NCI-H2227 treated with DMSO at 0.1 percent for 48 hours (cell line): ENCODE measurements at places on chromosomes 13 and 19.

- DNase-seq: no peak
These were observed 113.6 kb downstream of the NBEA start for GRCh38 chr13:35055705-35056104.

DNA sequence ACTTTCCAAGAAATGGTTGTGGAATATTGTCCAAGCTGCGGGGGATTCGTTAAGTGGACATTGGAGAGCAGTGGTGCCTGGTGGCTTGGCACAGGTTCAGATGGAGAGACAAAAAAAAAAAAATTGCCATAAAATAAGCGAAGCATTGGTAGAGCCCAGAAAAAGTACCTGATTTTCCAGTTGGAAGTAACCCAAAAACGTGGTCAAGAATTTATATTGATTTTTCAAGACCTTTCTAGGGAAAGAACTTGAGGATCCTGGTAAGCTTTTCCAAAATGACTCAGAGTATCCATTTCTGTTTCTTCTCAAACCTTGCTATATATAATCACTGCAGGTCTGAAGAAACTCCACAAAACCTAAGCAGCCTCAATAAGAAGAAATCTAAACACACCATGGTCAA, 94.6 kb downstream of the ING1 start:
- no peak for DNase-seq

GRCh38 chr13:108915095-108915633, 285.8 kb downstream of the MYO16 start:
- no peak for DNase-seq

DNA sequence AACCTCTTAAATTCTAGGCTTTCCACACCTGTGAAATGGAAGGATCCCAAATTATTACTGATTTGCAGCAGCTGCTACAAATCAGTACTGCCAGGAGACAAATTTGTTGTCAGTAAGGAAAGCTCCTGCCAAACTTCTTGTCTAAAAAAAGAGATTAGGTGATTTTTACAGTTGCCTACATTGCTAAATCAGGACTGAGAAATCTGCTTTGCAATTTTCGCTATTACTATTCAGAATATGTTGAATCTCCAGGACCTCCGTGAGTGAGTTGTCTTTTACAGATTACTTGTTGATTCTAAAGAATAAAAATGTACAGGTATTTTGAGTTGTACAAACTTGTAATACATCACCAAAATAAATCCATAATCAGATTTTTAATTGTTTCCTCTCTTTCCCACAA, 1815.9 kb downstream of the PCDH9 start:
- no peak for DNase-seq

DNA sequence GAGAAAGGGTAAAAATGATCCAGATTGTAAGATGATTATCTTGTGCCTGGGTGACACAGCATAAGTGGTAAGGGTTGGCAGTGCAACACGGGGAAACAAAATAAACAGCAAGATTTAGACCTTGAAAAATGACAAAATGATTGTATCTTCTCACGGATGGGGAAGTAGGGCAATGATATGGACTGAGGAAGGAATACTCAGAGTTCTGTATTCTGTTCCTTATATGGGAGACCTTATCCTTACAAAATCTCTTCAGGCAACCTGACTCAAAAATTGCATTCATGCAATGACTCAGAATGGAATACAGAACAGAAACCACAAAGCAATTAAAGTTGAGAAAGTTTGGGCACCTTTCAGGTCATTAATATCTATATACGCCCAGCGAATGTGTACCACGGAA, 149.0 kb downstream of the HS6ST3 start:
- no peak for DNase-seq

GRCh38 chr13:35764326-35765015, 288.0 kb upstream of the MAB21L1 start:
- no peak for DNase-seq

GRCh38 chr19:40632311-40633036, 31.3 kb downstream of the LTBP4 start:
- no peak for DNase-seq

- no peak for DNase-seq
These were observed 142.3 kb upstream of the EDNRB start for GRCh38 chr13:78060966-78061365.

- DNase-seq: no peak
These were observed 6.8 kb upstream of the SPART start for GRCh38 chr13:36353001-36353400.

DNA sequence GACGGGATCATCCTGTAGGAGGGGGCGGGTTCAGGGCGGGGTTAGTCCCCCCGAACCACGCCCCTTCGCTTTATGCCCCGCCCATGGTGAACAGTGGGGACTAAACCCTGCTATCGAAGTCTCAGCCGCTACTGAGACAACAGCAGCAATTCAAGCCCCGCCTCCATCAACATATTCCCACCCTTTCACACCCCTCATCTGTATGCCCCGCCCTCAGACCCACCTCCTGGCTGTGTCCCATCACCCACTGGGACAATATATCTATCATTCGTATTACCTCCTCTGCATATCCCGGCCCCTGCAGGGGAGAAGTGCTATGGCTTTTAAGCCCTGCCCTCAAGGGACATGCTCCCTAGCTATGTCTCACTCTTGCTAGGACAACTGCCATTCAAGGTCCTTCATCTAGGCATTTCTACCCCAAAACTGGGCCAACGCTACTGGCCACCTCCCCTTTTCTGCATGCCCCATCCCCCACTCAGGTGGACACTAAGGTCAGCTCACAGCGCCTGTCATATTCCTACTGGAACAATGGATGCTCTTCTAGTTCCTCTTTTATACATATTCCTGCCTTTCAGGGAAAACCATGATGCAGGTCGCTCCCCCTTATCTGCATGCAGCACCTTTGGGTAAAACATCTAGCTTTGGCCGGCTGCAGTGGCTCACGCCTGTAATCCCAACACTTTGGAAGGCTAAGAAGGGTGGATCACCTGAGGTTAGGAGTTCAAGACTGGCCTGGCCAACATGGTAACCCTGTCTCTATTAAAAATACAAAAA, 11.9 kb downstream of the LRFN1 start:
- no peak for DNase-seq
